ENCODE measurements at places on chromosomes 12 and 14.

- DNase-seq, result peak; percentile 39
These were observed 9.2 kb upstream of the HIP1R start for GRCh38 chr12:122825773-122826724.

DNA sequence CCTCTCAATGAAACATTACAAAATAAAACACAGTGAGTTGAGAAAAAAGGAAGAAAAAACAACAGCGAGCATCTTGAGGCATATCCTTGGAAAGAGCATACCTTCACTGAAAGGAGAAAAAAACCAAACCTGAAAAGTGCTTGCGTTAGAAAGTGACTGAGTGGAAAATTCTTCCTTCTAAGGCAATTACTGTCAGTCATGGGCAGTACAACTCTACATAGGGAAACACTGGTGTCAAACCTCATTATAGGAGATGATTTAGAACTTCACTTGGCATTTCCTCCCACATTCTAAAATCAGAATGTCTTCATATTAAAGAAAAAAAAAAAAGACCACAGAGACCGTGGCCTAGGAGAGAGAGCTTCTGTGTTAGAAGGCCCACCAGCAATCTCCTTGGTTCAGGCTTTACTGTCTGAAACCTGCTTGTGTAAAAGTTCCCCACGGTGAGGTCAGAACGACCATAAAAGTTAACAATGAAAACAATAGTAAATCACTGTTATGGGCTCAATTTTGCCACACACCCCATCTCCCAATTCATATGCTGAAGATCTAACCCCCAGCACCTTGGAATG lies 91.1 kb upstream of the CRY1 start:
- no peak for DNase-seq

- no peak for DNase-seq
These were observed 80.4 kb downstream of the RASSF9 start for GRCh38 chr12:85755760-85756159.

DNA sequence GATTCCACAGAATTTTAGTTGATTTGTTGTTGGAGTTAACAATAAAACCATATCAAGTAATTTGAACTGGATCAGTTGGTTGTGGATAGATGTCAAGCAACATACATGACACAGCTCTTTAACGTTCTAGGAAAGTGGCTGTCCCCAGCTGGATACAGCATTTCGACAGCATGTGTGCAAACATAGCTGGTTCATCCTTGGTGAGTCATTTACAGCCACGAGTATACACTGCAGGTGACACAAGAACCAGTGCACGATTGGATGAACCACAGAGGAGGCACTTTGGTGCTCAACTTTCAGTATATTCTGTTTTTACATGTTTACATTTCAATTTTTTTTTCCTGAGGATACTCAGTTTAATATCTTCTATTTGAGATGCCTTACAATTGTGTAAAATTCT lies 242.4 kb downstream of the TMEM117 start:
- no peak for DNase-seq

GRCh38 chr12:107436836-107437235 lies 248.8 kb upstream of the PWP1 start:
- no peak for DNase-seq

- no peak for DNase-seq
These were observed 90.8 kb downstream of the BICD1 start for GRCh38 chr12:32197421-32197820.

DNA sequence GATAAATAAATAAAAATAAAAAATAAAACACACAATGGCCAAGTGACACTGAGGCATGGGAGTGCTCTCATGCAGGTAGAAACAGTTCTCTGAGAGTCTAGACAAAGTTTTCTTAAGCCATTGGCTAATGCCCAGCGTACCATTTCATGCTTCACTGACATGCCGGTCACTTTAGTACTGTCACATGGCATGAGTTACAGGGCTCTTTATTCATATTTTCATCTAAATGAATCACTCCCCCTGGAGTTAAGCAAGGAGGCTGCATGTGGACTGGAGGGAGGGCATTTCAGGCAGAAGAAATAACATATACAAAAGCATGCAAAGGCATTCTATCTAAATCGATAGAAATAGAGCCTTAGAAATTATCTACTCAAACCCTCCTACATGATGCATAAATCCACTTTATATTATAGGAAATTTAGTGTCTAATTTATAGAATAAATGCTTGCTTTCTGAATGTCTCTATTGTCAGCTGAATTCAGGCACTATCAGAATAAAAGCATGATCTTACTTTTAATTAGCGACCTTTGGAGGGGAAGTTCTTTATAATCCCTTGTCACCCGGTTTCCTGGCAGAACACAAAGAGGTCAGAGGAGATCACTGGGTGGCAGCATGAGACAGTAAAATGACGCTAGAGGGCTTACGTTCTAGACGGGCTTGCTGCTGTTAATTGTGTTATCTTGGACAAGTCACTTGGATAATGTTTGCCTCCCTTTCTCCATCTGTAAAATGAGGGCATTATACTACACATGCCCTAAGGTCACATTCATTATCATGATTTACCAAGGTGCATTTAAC lies 17.5 kb downstream of the DYRK4 start:
- peak; percentile 67 for DNase-seq

- no peak for DNase-seq
These were observed 508.5 kb downstream of the FOXG1 start for GRCh38 chr14:29274890-29275596.

DNA sequence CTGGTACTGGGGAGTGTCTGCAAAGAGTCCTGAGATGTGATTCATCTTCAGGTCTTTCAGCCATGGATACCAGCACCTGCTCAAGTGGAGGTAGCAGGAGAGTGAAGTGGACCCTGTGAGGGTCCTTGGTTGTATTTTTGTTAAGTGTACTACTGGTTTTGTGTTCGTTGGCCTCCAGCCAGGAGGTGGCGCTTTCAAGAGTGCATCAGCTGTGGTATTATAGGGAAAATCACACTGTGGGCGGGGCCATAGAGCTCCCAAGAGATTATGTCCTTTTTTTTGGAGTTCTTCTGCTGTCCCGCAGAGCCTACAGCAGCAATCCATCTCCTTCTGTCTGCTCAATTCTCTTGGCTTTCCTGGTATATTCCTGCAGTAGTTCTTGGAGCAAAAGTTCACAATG lies 66.8 kb downstream of the SPATA7 start:
- DNase-seq, result no peak

DNA sequence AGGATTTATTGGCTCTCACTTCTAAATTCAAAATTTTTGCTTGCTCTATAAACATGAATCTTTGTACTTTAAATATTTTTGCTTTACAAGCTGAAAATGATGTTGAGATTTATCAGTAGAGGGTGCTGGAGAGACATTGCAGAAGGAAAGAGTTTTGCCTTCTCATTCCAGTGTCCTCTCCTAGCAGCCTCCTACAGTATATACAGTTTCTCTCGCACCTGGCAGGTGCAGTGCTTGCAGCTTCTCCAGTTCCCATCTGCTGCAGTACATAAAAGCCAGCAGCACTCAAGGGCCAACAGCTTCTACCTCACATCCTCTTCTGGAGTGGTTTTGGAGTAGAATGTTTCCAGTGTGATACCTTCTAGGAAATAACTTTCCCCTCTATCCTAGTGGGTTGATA lies 601.8 kb upstream of the ATXN7L3B start:
- DNase-seq, result peak; percentile 25

DNA sequence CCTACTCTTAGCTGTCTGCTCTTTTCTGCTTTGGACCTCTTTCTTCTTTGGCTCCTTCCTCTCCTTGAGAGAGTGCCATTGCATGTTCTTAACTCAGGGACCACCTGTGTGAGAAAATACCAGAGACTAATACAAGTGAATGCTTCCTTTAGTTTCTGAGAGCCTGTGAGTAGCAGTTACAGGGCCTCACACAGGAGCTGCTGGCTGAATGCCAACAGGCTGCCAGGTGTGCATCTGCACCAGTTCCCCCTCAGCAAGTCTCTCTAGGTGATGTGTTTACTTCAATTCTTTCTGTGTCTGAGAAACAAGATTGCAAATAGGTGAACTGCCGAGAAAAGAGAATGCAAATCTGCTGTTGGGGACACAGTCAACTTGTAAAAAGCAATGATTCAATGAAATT lies 108.2 kb downstream of the STXBP6 start:
- no peak for DNase-seq

DNA sequence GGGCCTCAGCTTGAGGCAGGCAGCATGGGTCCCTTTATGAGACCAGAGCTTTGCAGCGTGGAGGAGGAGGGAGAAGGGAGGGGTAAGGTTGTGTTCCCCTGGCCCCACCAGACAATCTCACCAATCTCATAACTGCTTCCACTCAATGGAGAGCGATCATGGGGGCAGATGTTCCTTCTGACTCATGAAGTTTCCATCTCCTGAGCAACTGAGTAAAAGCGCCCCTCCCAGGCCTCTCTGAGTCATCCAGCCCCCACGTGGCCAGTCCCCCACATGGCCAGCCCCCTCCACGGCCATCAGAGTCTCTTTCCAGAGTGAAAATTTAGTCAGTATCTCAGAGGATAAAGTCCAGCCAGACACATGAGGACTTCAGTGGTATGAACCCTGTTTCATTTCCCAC lies 39.2 kb upstream of the PLXNC1 start:
- no peak for DNase-seq

GRCh38 chr14:20603813-20604690 lies 12.9 kb upstream of the RNASE12 start:
- no peak for DNase-seq

DNA sequence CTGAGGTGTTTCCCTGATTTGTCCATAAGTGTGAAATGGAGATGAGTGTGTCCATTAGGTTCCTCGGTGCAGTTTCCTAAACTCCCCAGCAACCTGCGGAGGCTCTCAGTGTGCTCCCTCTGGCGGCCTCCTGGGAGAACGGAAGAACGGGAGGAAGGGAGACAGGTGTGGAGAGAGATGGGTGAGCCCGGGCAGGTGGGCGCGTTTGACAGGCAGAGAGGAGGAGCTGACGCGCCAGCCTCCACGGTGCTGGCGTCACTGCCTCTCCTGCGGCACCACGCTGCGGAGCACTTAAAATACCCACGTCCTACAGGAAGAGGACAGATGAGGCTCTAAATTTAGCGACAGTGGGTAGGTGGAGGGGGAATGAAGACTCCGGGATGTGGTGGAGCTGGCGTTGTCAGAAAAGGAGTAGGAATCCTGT lies 26.8 kb upstream of the PEX5 start:
- DNase-seq, result peak; percentile 58

DNA sequence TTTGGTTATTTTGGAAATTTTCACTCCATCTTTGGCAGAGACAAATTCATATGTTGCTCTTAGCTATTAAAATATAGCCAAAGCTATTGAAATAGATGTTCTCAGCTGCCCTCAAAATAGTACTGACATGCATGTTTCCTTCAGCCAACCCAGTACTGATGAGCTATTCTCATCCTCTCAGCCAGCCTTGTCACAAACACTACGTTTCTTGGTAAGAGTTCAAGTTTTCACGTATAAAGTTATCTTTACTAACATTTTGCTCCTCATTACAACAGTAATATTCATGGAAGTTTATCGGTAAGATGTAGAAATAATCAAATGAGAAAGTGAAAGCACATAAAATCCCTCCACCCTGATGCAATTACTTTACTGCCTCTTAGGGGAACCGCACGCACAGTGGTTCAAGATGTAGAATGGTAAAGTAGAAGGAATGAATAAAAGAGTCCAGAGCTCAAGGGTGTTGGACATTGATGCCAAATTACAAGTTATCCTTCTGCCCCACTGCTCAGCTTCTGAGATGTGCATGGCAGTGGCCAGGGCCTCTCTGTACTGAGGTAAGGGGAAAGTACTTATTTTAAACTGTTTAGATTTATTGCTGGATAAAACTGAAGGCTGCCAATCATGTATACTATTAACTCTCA lies 20.7 kb downstream of the GCH1 start:
- no peak for DNase-seq

DNA sequence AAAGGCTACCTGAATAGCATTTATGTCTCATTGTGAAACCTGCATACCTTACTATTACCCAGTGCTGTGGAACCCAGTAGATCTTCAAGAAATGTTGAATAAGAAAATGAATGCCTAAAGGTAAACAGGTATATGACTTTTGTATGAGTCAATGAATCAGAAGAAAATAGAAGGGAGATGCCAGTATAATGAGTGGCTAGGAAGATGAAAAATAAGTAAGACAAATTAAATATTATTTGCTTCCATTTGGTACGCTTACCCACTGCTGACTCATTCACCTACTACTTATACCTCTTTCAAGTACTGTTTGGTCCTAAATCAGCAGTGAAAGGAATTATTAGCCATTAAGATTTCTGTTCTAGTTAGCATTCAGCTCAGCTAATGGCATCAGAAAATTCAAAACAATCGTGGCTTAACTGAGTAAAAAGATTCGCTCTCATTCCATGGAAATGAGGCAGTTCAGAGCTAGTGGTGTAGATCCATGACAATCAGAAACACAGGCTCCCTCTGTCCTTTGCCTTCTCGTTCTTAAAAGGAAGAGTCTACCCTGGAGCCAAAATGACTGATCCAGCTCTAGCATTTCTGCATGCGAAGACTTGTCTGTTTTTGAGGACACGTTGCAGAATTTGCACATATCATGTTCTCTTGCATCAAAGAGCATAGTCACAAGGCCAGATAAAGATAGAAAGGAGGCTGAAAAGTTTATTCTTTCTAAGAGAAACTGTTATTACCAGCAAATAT lies 705.8 kb upstream of the USP15 start:
- no peak for DNase-seq

- DNase-seq, result no peak
These were observed 33.7 kb upstream of the GALNT9 start for GRCh38 chr12:132362996-132363660.

DNA sequence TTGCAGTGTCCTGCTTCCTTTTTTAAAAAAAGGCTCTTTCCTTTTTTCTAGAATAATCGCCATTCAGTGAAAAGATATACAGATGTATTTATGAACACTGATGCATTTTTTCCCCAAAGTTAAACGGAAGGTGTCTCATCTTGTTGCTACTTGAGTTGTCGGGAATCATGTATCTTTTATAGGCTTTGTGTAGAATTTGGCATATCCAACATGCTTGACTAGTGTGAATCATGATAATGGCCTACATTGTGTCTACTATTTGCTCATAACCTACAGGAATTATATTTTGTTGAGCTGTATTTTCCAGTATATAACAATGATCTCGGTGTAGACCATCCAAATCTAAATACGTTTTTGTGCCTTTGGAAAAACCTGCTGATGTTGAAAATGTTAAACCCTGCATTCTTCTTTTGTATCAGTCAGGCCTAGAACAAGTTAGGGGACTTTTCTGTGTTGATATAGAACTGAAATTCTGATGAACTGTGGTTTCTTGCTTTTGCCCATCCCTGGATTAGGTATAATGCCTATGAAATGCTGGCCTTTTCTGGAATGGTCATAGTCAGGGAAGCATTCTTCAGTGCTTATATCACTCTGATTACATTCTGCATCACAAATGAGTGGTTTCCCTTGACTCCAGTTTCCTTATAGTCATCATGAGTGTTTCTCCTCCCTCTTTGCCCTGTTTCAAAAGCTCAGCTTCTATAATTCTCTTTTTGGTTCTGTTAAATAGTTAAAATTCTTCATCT lies 10.8 kb downstream of the BMAL2 start:
- DNase-seq, result no peak

DNA sequence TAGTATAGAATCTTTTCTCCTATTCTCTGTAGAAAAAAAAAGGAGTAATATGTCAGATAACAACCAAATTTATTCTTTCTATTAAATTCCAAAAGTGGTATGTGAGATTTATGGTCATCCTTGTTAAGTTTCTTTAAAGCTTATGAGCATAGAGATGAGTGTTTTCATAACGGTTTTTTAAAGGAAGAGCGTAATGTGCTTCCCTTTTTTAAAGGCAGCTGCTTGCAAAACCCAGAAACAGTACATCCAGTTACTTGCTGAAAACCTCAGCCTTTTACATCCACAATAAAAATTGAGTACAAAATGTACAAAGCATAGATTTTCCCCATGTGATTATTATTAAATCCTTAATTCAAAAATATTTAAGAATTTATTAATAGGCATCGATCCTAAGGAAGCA lies 53.6 kb upstream of the CD163 start:
- no peak for DNase-seq

Measured in neural progenitor cell (in vitro differentiated cells).